ENCODE measurements at places on chromosomes 5 and 9.

- DNase-seq: peak; percentile 72
Observed at GRCh38 chr9:81689343-81690175, at the start of gene TLE1. TLE1 (minus strand) TSS chr9:81689547; CDS start chr9:81688240, 1,307 bp downstream.

GRCh38 chr9:135240871-135241311, 153.4 kb downstream of the OLFM1 start:
- DNase-seq: no peak

DNA sequence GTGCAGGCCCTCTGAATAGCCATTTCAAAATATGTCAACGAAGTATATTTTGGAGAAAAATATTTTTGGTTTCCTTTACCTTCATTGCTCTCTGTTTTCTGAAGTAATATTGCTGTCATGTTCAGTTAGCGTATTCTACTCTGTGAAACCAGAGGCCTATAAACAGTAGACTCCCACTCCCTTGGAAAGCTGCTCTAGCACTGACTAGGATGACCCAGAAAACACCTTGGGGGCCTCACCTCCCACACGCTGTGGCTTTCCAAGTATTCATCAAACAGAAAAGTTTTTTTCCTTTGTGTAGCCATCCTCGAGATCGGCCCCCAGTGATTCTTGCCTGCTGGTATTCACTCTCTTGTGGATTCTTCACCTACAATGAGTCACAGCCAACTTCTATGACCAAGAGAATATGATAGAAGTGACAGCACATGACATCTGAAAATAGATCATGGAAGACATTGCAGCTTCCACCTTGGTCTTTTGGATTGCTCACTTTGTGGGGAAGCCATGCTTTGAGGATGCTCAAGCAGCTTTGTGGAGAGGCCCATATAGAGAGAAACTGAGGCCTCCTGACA, 28.9 kb upstream of the CTXN3 start:
- no peak for DNase-seq

GRCh38 chr5:124349931-124350330, 396.5 kb downstream of the ZNF608 start:
- no peak for DNase-seq

GRCh38 chr5:60598424-60598823, 101.5 kb downstream of the DEPDC1B start:
- DNase-seq: no peak

GRCh38 chr5:57446966-57447365, 35.6 kb downstream of the ACTBL2 start:
- DNase-seq: no peak

DNA sequence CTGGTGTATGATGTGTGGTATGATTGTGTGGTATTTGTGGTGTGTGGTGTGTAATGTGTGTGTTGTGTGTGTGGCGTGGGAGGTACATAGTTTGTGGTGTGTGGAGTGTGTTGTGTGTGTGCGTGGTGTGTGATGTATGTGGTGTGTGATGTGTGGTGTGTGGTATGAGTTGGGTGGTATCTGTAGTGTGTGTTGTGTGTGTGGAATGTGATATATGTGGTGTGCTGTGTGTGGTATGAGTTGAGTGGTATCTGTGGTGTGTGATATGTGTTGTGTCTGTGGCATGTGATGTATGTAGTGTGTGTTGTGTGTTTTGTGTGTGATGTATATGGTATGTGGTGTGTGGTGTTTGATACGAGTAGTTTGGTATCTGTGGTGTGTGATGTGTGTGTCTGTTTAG, 272.5 kb upstream of the IRX1 start:
- DNase-seq: no peak

DNA sequence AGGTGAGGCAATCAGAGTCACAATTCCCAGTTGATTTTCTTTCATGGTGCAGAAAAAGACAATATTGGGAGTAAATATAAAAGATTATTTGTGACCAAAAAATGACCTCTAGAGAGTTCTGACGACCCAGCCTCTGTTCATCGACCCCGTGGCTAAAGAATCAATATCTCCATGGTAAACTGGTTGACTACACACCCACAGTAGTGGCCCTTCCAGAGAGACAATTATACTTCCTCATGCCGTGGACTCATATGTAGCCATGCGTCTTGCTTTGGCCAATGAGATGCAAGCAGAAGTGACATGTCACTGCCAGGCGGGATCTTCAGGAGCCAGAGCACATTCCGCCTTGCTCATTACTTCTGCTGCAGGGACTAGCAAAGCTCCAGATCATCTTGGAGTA, 163.3 kb upstream of the RAD23B start:
- no peak for DNase-seq

- no peak for DNase-seq
Observed at GRCh38 chr5:98770209-98770910, 3.1 kb upstream of the RGMB start.

DNA sequence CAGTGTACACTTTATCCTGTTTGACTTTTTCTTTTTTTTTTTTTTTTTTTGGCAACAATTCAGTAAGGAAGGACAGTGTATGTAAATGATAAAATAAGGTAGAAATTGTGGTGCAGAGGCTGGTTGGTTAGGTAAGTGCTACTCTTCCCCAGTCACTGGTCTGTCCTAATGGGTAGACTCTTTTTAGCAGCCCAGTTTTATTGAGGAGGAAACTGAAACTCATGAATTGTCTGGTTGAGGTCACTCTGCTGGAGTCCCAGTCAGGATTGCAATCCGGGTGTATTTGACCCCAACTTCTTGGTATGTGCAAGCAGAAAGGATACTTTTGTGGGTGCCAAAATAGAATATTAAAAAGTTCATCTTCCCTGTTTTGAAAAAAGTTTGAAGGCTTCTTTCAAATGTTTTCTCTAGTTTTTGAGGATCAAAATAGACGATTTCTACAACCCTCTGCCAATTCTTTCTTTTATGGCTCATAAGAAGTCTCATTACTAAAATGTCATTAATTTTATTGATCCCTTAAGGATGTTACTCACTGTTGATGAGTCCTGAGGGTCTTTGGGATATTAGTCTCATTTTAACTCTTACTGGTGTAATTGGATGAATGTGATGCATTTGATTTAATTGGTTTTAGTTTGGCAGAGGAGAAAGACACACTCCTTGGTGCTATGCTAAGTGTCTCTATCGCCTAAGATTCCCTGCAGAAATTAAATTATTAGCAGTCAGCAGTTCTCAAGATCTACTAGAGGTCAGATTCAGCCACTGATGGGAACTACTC, 171.9 kb downstream of the KDM4C start:
- no peak for DNase-seq

DNA sequence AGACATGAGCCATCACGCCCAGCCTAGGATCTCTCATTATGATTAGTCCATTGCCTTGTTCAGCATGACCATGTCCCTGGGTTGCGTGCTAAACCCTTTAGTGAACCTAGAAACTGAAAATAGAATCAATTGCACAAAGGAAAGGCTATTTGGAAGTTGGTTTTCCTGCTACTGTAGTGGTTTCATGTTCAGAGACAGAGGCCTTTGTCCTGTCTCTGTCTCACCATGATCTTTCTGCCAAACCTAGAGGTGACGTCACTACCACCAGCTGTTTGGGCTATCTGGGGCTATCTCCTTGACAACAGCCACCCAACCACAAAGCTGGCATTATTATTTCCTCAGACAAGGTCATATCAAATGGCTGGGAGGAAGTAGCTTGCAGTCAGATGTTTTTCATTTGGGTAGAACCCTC, 4.0 kb upstream of the CDK5RAP2 start:
- no peak for DNase-seq

DNA sequence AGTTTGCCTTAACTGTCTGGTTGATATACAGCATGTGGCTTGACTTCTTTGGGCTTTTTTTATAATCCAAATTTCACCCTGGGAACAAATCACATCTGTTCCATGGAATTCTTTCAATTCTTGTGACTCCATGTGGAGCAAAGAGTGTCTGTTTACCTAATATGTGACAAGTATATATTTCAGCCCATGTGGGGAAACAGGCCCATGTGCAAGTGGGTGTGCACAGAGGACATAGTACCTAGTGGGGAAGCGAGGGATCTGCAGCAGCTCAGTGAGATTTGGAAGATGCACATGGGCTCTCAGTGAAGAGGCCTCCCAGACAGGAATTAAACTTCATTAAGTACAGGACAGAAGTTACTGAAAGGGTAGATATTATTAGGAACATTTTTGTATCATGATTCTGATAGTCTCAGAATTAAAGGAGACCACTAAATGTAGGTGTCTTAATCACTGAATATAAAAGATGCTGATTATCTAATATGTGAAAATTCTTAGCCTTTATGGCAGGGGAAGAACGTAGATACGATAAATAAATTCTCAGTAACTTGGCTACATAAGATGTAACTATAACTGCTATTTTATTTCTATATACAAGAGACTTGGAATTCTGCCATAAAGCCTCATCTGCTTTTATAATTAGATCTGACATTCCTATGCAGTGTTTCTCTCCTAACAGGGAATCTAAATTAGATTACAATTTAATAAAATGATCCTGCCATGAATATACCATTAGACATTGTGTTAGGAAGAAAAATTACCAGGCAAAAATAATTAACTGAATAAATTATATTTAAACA, 181.2 kb downstream of the SLC12A2 start:
- no peak for DNase-seq

- no peak for DNase-seq
Observed at GRCh38 chr9:32359452-32359851, 25.0 kb upstream of the ACO1 start.

GRCh38 chr9:27369591-27369990, 72.6 kb upstream of the EQTN start:
- DNase-seq: no peak

GRCh38 chr5:61621202-61621650, 289.2 kb downstream of the ZSWIM6 start:
- no peak for DNase-seq

DNA sequence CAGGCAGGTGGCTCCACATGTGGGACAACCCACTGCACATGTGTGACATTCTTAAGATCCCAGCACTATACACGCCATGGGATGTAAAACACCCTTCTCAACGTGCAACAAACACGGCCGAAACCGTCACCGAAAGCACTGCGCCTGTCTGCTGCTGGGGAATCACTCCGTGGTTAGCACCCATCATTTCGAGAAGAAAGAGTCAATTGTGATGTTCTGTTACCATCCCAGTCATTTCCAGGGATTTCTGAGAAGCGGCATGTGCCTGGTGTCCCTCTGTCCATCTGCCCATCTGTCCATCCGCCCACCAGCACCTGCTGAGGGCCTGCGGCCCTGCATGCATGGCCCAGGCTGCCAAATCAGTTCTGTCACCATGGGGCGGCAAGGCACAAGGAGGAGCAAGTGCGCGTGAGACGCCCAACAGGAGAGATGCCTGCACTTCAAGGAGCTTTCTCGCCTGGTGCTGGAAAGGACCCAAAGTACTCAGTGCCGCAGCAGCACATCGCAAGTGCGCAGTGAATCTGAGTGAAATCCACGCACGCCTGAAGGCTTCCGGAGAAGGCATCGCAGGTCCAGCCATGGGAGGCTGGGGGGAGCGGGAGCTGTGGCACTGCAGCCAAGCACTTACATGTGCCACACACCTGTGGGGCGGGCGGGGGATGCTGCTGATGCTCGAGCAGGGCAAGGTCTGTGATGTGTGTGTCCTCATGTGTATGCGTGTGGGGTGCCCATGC, 38.0 kb downstream of the VAV2 start:
- DNase-seq: no peak

DNA sequence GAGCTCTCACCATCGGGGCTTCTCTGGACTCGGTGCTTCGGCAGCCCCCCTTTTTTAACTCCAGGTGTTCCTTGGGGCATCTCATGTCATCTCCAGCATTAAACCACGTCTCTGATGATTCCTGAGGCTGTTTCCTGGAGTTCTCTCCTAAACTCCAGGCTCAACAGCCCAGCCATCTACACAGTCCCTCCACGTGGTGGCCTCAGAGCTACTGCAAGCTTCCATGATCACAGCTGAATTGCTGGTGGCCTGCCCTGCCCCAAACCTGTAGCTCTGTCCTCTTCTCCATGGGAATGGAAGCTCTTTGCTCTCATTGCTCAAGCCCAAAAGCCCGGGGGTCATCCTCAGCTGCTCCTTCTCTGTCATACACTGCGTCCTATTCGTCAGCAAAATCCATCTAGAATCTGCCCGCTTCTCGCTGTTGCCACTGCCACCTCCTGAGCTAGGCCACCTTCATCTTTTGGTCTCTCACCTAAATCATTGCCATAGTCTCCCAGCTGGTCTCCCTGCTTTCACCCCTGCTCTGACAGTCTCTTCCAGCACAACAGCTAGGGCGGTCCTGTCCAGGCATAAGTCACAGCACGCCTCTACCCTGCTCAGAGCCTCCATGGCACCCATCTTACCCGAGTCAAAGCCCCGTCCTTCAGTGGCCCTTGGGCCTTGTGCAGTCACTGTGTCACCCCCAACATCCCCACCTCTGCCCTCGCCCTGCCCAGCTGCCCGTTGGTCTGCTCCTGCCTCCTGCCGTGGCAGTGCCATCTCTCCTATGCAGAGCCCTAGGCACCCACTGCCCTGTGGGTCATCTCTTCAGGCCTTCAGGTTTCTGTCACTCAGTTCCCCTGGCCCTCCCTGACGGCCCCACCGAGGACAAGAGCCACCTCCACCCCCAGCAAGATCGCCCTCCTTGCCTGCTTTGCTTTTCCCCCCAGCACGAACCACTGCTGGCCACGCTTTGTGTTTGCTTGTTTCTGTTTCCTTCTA, 6.4 kb downstream of the B4GALT7 start:
- DNase-seq: no peak

- no peak for DNase-seq
Observed at GRCh38 chr9:99235069-99235468, 13.0 kb downstream of the SEC61B start.
